ENCODE measurements at places on chromosomes 6 and 20. TPM values are rescaled to one million over a fixed set of nuclear protein-coding genes. Genes with fewer than 3 reads are reported as not detected.

DNA sequence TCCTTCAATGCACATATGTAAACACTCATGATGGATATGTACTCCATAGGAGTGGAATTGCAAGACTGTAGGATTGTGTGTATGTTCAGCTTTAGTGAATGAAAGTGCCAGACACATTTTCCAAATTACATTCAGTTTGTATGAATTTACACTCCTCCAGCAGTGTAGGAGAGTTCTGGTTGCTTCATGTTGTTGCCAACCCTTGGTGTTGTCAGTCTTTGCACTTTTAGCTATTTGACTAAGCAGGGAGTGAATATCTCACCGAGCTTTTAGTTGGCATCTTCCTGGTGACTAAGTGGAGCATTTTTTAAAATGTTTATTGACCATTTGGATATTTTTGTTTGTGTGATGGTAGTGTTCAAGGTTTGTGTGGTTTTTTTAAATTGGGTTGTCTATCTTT is 23.9 kb downstream of the NKX2-4 start:
- H3K4me1 ChIP-seq = peaks cover 2% of the 10 kb centered on the region
- no peak overlapping the region for H3K27ac ChIP-seq
- peaks cover 37% of the 10 kb centered on the region for H3K36me3 ChIP-seq
- no peaks in the 10 kb centered on the region for H3K27me3 ChIP-seq
- DNase-seq = no peak
- H3K4me3 ChIP-seq = no peak overlapping the region

Gene DSN1
- total RNA-seq = 24.5 TPM

- no peak overlapping the region for H3K27ac ChIP-seq
- H3K4me3 ChIP-seq = no peak overlapping the region
- DNase-seq = no peak
- no peaks in the 10 kb centered on the region for H3K36me3 ChIP-seq
Measured at GRCh38 chr20:13839421-13840092, 54.7 kb downstream of the NDUFAF5 start.

Gene PHACTR1
- 0.26 TPM for total RNA-seq

GRCh38 chr6:132820629-132821381 is 6.4 kb downstream of the RPS12 start:
- peak; percentile 51 for DNase-seq
- peak overlapping the region; percentile 14 for H3K27ac ChIP-seq
- no peak overlapping the region for H3K4me3 ChIP-seq
- H3K27me3 ChIP-seq = no peaks in the 10 kb centered on the region

Gene ULBP1
- total RNA-seq = 0.49 TPM

Gene ME1
- not detected for total RNA-seq

Gene BFSP1
- 0.43 TPM for total RNA-seq

- H3K27ac ChIP-seq = no peak overlapping the region
- H3K36me3 ChIP-seq = no peaks in the 10 kb centered on the region
- no peaks in the 10 kb centered on the region for H3K4me1 ChIP-seq
- no peak overlapping the region for H3K4me3 ChIP-seq
Measured at GRCh38 chr20:14343491-14344065, 6.2 kb upstream of the FLRT3 start.

DNA sequence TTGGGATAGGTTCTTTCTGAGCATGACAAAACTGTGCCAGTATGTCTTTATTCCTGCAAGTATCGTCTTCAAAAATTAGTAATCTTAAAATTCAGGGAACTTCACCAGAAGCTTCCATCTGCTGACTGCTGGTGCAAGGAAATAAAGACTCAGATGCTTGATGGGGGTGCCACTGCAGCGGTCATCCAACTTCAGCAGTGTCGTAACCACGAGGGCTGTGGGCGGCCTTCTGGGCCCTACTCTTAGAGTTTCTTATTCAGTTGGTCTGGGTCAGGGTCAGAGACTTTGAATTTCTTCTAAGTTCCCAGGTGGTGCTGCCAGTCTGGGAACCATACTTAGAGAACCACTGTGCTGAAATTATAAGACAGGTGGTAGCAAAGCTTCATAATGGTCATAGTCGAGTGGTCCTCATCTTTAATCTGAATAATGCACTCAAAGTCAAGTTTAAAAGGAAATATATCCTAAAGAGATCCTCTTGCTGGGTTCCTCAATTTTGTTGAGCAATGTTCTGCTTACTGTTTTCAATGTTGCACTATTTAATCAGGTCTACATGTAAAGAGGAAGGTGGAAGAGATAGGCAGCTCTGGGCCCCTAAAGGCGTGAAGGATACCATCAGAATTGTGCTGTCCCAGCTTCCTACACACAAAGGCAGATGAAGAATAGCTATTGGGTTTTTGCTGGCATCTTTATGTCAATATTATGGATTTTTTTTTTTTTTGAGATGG is 165.4 kb upstream of the GMDS start:
- no peaks in the 10 kb centered on the region for H3K4me1 ChIP-seq
- H3K36me3 ChIP-seq = no peaks in the 10 kb centered on the region
- no peak for DNase-seq

DNA sequence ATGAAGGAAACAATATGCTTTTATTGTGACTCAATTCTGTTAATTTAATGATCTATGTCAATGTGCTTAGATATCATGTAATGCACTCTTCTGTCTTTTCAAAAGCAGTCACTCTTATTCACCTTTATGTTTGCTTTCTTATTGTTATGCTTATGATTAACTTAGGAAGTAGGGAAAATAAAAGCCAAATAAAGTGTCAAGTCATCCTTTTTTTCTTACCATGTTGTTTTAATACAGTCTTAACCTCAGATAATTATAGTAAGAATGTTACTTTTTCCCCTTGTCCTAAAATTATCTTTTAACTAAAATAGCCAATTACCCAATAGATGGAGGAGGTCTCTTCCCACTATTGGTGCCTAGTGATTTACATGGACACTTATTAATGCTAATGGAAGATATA is 72.6 kb downstream of the TFAP2B start:
- H3K27ac ChIP-seq = no peak overlapping the region
- no peak overlapping the region for H3K4me3 ChIP-seq
- no peak for DNase-seq
- H3K27me3 ChIP-seq = no peaks in the 10 kb centered on the region

GRCh38 chr6:169883316-169883715 is 131.9 kb downstream of the ERMARD start:
- no peaks in the 10 kb centered on the region for H3K36me3 ChIP-seq
- no peaks in the 10 kb centered on the region for H3K4me1 ChIP-seq
- no peak overlapping the region for H3K4me3 ChIP-seq

Gene BACH2
- 69.2 TPM for total RNA-seq

GRCh38 chr20:3041854-3042409 is 1.5 kb upstream of the GNRH2 start:
- DNase-seq = no peak
- no peaks in the 10 kb centered on the region for H3K27me3 ChIP-seq
- H3K27ac ChIP-seq = peak overlapping the region; percentile 1

GRCh38 chr20:22866812-22867341 is 168.2 kb upstream of the SSTR4 start:
- H3K4me3 ChIP-seq = no peak overlapping the region
- peaks cover 5% of the 10 kb centered on the region for H3K27me3 ChIP-seq
- no peaks in the 10 kb centered on the region for H3K36me3 ChIP-seq
- no peaks in the 10 kb centered on the region for H3K4me1 ChIP-seq

GRCh38 chr6:144335311-144335861 is 50.3 kb downstream of the UTRN start:
- no peaks in the 10 kb centered on the region for H3K27me3 ChIP-seq
- DNase-seq = peak; percentile 68
- H3K4me3 ChIP-seq = peak overlapping the region; percentile 80
- peak overlapping the region; percentile 74 for H3K27ac ChIP-seq

Gene ARG1
- not detected for total RNA-seq

Gene RTEL1
- total RNA-seq = 60.7 TPM

- no peaks in the 10 kb centered on the region for H3K36me3 ChIP-seq
- no peak overlapping the region for H3K4me3 ChIP-seq
- no peaks in the 10 kb centered on the region for H3K27me3 ChIP-seq
- no peak for DNase-seq
- no peak overlapping the region for H3K27ac ChIP-seq
- no peaks in the 10 kb centered on the region for H3K4me1 ChIP-seq
Measured at GRCh38 chr20:62359491-62360121, 7.5 kb downstream of the LAMA5 start.

Gene VARS2
- total RNA-seq = 84.2 TPM

Gene CPNE5
- 0.65 TPM for total RNA-seq

Gene APCDD1L
- total RNA-seq = not detected

GRCh38 chr20:61220131-61220530 is 31.9 kb upstream of the CDH4 start:
- DNase-seq = no peak
- no peaks in the 10 kb centered on the region for H3K4me1 ChIP-seq
- H3K27me3 ChIP-seq = no peaks in the 10 kb centered on the region
- no peaks in the 10 kb centered on the region for H3K36me3 ChIP-seq

DNA sequence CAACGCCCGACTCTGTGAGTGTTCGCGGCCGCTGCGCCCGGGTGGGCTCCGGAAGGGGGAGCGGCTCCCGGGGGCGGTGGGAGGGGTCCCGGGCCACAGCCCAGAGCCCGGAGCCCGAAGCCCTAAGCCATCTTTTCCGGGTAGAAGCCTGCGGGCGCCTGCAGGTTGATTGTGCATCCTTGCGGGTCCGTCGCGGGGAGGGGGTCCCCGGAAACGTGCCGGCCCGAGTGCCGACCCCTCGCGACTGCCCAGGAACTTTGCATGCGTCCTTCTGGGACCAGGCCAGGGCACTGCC is 413 bp downstream of the PTPRA start:
- H3K27me3 ChIP-seq = peaks cover 2% of the 10 kb centered on the region
- H3K36me3 ChIP-seq = peaks cover 28% of the 10 kb centered on the region
- H3K4me3 ChIP-seq = peak overlapping the region; percentile 78
- peak; percentile 91 for DNase-seq

DNA sequence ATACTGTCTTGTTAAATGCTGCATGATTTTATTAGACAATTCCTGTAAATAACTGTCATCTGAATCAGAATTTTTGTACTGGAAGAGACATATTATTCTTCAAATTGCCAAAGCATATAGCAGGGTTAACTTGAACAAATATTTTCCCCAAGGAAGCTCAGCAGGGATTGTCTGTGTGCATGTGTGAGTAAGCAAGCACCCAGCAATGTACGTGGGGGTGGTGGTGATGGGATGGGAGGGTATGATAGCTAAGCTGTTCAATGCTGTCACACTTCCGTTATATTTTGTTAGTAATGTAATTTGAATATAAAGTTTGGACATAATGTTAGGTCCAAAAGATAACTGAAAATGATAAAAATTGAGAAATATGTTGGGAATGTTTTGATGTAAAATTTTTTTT is 118.1 kb downstream of the MYB start:
- H3K27me3 ChIP-seq = no peaks in the 10 kb centered on the region
- peaks cover 43% of the 10 kb centered on the region for H3K36me3 ChIP-seq
- H3K27ac ChIP-seq = peak overlapping the region; percentile 80
- no peak overlapping the region for H3K4me3 ChIP-seq
- peaks cover 18% of the 10 kb centered on the region for H3K4me1 ChIP-seq

Gene BPIFA3
- not detected for total RNA-seq

Gene LY6G6D
- not detected for total RNA-seq

All from activated CD4-positive, alpha-beta T cell treated with anti-CD3 and anti-CD28 coated beads, Interleukin-2, amount 10 ng/mL, durations not matched to agents 24 days and 14 days (primary cell).